Large intestine (tissue), 12 donors: ENCODE measurements at places on chromosomes 1 and 21. TPM values are rescaled to one million over a fixed set of nuclear protein-coding genes. Genes with fewer than 3 reads are reported as not detected.
A peak's percentile ranks its signal among the peaks of the same experiment; 100 is the strongest.

DNA sequence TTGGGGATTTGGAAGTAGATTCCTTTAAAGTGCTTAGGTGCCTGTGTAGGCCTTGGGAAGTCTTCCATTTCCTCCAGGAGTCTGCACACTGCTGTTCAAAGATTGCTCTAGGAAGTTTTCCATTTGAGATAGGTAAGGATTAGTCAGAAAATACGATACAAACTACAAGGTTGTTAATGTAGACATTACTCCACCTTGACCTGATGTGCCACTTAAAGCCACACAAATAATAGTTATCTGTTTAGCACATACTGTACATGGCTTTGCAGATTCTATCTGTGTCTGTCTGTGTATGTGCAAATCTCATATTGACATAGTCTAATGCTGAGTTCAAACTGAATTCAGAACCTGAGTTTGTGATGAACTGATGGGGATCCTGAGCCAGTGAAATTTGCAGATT lies 118.4 kb downstream of the RHOU start:
- DNase-seq = no peak

GRCh38 chr1:209106237-209106741 lies 477.2 kb upstream of the CAMK1G start:
- DNase-seq = peak; percentile 23

GRCh38 chr1:116107371-116107770 lies 3.8 kb upstream of the MAB21L3 start:
- no peak for DNase-seq

- DNase-seq = no peak
Observed at GRCh38 chr1:70892930-70893329, 154.7 kb downstream of the PTGER3 start.

DNA sequence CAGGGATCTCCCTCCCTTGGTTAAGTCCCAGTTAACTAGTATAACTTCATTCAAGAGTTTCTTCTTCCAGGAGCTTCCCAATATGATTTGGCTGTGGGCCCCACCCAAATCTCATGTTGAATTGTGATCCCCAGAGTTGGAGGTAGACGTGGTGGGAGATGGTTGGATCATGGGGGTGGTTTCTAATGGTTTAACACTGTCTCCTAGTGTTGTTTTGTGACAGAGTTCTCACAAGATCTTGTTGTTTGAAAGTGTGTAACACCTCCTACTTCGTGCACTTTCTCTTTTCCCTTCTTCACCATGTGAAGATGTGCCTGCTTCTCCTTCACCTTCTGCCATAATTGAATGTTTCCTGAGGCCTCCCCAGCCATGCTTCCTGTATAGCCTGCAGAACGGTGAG lies 251.8 kb upstream of the FGGY start:
- DNase-seq = no peak

- no peak for DNase-seq
Observed at GRCh38 chr1:54582566-54583306, 34.7 kb downstream of the ACOT11 start.

GRCh38 chr1:216723274-216723780 lies at the start of gene ESRRG:
TSS of gene ESRRG (minus strand) at chr1:216723429. CDS start at chr1:216723299, 130 bp downstream.
- DNase-seq = peak; percentile 82

DNA sequence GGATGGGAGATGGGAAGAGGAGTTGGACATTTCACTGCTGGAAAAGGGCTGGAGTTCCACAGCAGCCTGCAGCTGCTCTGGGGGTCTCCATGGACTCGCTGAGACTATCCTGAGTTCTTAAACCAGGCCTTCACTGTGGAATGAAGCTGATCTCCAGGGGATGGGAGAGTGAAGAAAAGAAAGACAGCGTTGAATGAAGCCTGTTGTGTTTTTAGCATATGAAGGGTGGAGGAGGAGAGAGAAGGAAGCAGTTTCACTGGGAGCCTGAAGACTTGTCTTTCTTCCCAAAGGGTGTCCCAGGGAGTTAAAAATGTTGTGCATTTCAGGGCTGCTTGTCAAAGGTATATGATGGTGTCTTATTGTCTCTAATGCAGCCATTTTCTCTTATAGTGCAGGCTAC lies 9.2 kb downstream of the ROR1 start:
- DNase-seq = no peak

The CSF3R gene
- polyA plus RNA-seq = 4.1 TPM

The NHLH1 gene
- polyA plus RNA-seq = 0.19 TPM
